ENCODE measurements at places on chromosomes 6 and 20.

DNA sequence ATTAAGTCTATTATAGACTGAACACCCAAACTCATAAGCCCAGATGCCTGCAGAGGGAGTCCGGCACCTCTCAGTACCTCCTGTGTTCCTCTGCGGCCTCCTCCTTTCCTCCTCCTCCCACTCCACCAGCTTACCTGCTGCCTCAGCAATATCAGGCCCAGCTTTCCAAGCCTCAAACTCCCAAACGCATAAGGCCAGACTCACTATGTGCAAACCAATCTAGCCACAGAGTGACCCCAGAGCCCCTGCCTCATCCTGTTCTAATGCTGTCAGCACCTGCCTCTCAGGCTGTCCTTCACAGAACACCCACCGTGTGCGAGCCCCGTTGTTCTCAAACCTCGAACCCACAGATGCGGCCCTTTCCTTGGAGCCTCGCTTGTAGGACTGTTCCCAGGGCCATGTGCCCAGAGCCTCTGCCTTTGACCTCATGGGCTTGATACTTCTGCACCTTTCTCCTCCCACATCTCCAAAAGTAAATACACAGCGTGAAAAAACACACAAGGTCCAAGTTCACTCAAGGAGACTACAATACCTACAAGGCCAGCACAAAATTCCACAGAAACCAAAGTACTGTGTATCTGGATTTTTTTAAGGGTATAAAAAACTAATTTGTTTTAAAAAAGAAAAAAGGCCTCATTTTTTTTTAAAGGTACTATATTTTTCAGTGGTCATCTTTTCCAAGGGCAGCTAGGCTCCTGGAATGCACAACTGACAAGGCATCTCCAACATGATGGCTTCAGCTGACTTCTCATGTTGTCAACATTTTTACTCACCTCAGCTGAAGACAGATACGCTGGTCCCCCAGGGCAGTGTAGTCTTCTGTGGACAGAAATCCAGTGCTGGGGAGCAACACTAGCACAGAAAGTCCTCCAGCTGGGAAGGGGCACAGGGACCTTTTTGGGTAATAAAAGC is 52.3 kb downstream of the ABHD12 start:
- DNase-seq, result no peak

- no peak for DNase-seq
Measured at GRCh38 chr6:104835782-104836181, 23.9 kb downstream of the HACE1 start.

- no peak for DNase-seq
Measured at GRCh38 chr20:19253316-19253715, 40.9 kb downstream of the SLC24A3 start.

- DNase-seq, result no peak
Measured at GRCh38 chr6:131460614-131461000, 112.4 kb upstream of the ARG1 start.

GRCh38 chr6:166056637-166057036 is 111.0 kb downstream of the TBXT start:
- DNase-seq, result no peak

- DNase-seq, result no peak
Measured at GRCh38 chr6:132023490-132023889, 72.3 kb upstream of the CCN2 start.

DNA sequence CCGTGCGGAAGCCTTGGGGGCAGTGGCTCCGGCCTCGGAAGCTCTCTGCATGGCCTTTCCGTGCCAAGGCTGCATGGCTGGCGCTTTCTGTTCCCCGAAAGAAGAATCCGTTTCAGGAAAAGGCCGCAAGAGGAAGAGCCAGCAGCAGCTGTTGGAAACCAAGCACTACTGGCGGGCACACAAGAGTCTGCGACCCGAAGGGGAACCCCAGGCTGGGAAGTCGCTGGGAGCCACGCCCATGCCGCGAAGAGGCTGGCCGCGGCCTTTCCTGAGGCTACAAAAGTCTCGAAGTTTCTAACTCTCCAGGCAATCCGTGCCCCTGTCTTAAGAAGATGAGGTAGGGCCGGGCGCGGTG is at the start of gene CGAS:
TSS of gene CGAS (minus strand) at position 191 of the 355 bp plus-strand sequence. CDS start at position 75, 116 bp downstream.
- DNase-seq, result peak; percentile 71

DNA sequence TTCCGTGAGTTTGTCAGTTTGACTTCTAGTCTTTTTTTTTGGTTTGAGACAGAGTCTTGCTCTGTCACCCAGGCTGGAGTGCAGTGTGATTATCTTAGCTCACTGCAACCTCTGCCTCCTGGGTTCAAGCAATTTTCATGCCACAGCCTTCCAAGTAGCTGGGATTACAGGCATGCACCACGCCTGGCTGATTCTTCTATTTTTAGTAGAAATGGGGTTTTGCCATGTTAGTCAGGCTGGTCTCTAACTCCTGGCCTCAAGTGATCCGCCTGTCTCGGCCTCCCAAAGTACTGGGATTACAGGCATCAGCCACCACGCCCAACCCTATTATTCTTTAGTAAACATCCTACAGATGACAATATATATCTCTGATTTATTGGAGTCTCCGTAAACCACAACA is 506.5 kb downstream of the PREX1 start:
- no peak for DNase-seq

DNA sequence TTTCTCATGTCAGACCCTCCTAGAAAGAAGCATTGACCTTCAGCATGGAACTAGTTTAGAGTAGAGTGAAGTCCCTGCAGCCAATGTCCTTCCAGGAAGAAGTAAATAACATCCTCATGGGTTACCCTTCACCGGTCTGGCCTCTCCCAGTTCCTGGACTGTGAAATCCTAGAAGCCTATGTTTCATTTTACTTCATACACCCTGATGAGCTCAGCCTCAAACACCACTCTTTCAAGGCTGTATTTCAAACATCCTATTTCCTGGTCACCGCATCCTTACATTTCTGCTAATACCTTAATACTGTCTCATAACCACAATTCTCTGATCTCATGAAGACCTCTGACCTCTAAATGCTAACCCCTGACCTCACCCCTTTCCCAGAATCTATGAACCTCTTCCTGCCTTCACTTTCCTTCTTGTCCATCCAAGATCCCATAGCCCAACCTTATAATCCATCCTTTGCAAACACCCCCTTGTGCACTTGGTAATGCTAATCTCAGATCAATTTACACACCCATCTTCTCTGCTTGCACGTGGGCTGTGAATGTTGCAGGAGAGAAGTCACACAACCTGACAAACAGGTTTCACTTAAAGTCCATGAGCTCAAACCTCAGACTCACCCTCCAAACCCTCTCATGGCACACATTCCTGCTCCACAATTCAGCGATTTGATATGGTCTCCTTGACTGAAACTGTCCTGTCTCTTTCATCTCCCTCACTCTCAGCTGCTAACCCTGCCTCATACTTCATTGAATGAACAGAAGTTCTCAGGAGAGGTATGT is 30.2 kb downstream of the SLC2A10 start:
- DNase-seq, result no peak

DNA sequence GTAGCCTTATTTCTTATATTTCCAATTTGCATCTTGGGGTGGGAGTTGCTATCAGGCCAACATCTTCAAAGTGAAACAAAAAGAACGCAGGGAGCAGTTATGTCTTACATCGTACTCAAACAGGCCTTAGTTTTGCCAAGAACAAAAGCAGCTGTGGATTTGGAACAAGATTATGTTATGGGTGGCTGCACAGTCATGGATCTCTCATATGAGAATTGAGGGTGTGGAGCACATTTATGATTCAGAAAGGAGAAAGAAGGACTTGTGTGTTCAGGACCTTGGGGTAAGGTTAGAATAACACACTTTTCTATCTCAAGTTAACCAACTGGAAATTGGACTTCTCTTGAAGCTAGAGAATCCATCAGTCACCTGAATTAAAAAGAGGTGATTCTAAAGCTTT is 259.9 kb downstream of the FOXA2 start:
- DNase-seq, result no peak

GRCh38 chr6:149628875-149629510 is 19.5 kb downstream of the KATNA1 start:
- no peak for DNase-seq

GRCh38 chr20:4470375-4470774 is 251.3 kb upstream of the PRND start:
- no peak for DNase-seq

GRCh38 chr6:41724228-41724580 is 11.2 kb downstream of the TFEB start:
- no peak for DNase-seq

DNA sequence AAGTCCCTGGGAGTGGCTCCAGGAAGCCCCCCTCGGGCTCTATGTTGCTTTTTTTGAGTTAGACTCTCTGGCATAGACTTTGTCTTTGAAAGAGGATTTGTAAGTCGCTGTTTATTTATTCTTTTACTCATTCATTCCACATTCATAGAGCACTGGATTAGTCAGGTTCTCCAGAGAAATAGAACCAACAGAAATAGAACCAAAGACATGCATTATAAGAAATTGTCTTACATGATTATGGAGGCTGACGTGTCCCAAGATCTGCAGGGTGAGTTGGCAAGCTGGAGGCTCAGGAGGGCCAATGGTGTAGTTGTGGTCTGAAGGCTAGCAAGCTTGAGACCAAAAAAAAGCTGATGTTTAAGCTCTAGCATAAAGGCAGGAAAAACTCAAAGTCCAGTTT is 98.3 kb upstream of the CHD6 start:
- no peak for DNase-seq

- DNase-seq, result no peak
Measured at GRCh38 chr6:157911278-157911677, 70.4 kb upstream of the SYNJ2 start.

DNA sequence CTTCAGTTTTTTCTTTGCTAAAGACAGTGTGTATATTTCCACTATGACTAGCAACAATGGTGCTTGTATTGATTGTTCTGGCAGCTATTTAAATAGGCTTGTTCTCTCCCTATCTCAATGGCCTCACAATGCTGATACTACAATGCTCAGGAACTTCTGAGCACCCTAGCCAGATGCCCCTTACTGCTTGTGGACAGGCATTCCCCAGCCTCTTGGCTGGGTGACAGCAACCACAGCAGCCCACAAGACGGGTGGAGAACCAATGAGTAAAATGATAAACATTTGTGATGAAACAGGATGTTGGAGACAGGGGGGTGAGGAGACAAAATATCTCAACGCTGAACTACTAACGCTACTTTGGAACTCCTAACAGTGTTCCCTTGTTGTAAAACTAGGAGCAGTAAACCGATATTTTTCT is 42.3 kb downstream of the HIVEP2 start:
- no peak for DNase-seq

DNA sequence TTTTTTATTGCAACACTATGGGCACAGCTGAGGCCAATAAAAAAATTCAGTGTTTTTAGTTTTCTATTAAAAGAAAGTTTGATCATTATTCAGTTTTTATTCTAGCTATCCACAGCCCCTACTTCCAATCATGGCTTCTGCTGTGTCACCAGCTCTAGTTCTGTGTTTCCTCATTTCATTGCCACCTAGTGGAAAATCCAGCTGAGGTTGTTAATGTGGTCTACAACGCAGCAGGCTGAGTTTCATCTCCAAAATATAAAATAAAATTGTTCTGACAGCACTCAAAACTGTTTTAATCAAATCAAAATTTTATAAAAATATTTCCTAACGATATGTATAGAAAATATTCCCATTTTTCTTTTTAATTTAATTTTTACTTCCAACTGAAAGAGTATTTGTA is 13.6 kb downstream of the COL9A1 start:
- DNase-seq, result no peak

DNA sequence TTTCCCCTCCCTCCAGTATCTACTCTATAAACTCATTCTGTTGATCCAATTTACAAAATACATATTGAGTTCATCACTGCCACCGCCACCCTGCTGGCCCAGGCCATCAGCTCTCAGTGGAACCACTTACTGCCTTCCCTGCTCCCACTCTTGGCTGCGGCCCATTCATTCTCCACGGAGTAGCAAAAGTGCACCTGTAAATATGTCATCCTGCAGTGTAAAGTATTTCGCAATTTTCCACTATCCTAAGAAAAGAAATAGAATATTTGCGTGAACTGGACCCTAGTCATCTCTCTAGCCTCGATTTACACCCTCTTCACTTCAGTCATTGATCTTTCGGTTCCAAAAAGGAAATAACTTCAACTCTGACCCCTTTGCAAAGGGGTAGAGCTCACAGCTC is 258.3 kb upstream of the TFAP2D start:
- DNase-seq, result no peak

DNA sequence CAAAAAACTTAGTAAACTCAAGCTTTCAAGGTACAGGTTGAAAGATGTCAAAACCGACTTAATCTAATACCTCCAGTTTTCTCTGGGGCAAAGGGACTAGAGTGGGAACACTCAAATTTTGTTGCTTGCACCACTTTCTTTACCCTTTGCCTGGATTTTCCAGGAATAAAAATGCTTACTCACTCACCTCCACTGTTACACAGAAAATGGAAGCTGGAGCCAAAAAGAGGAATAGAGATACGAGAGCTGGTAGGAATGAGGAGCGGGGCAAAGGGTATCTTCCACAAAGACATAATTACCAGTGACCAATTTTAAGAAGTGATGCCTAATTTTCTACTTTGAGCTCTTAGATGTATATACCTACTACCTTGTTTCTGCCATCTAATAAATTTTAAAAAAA is 79.5 kb upstream of the TULP1 start:
- DNase-seq, result no peak

DNA sequence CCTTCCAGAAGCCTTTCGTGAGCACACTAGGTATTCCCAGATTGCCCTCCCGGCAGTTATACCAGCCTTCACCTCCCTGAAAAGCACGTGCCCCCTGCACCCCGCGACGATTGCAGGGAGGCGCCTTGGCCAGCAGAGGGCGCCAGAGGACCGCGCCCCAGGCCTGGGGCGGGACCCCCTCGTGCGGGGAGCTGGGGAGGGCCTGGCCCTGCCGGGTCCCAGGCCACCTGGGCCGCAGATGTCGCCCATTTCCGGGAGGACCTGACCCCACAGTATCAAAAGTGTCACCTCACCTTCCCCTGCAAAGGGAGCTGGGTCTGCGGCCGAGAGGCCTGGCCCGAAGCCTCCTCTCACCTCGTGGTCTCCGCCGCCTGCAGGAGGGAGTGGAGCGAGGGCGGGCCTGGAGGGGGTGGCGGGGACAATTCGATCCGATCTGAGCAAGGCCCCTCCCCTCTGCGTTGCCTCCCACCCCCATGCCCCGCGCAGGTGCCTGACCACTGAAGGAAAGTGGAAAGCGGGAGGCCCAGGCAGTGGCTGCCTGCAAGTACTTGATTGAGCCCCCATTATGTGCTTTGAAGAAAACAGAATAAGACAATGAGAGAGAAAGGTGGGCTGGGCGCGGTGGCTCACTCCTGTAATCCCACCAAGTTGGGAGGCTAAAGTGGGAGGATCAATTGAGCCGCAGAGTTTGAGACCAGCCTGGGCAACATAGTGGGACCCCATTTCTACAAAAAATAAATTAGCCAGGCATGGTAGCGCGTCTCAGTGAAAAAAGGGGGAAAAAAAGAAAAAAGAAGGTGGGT is 3.5 kb upstream of the SNAI1 start:
- DNase-seq, result peak; percentile 15

DNA sequence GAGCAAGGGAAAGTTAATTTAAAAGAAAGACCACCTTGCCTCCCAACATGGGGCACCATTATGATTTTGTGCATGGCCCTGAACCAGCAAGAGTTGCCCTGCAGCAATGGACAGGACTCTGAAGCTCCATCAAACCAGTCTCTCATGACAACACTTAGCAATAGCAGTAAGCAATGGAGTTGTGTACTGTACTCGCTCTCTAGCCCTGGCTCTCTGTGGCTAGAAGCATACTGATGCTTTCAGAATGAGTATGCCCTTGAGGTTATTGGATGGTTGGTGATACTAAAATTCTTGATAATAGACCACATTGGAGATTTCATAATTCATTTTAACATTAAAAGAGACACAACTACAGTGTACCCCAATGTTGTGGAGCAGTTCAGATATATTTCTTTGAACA is 23.2 kb upstream of the LMBRD1 start:
- DNase-seq, result no peak

GRCh38 chr20:17943343-17943742 is 25.3 kb downstream of the SNX5 start:
- DNase-seq, result no peak

All from stimulated activated CD4-positive, alpha-beta T cell treated with anti-CD3 and anti-CD28 coated beads, TNF-alpha, amount 100 ng/mL, for 48 hours (primary cell).